ENCODE measurements at places on chromosomes 13 and 19.

DNA sequence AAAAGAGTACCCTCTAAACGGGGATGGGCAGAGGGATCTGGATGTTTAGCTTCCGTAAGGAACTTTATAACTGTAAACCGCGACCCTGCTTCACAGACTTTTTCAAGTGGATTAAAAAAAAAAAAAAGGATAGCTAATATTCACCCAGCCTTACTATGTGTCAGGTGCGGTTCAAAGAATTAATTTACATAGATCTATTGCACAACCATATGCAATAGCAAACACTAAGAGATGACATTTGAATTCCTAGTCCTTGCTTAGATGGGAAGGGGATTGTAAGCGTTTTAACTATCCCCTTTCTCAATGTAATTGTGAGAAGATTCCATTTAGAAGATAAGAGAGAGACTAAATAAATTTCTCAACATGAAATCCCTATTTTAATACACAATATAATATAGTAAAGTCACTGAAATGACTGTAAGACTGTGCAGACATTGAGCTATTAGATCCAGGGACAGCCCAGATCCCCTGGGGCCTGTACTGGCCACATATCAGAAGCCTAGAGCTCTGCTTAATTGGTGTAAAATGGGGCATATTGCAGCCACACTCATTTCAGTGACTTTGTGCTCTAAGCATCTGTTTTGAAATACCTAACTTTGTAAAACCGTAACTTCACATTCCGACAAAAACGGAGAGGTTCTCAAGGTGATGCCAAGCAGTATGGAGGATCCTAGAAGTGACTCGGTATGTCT, 13.6 kb downstream of the LATS2 start:
- no peak for DNase-seq

- DNase-seq: no peak
Observed at GRCh38 chr19:543910-544608, at the start of gene GZMM. Gene GZMM (plus strand): TSS chr19:544053. CDS start chr19:544072, 19 bp downstream.

DNA sequence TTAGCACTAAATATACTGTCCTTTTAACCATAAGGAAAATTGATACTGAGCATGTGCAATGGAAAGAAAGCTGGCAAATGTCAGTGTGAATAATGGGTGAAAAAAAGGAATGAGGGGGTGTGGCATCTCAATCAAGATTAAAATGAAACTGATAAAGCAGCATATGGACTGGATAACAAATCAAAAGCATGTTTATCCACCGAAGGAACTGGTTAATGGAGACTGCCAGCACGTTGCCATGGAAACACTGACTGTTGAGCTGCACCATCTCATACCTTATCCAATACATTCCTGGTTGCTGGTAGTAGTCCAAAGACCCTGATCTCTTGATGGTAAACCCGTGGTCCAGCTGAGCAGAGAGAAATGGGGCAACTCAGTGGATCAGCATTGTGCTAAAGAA, 311.4 kb upstream of the MAB21L1 start:
- no peak for DNase-seq

- no peak for DNase-seq
Observed at GRCh38 chr13:43572656-43573360, 214.0 kb downstream of the ENOX1 start.

DNA sequence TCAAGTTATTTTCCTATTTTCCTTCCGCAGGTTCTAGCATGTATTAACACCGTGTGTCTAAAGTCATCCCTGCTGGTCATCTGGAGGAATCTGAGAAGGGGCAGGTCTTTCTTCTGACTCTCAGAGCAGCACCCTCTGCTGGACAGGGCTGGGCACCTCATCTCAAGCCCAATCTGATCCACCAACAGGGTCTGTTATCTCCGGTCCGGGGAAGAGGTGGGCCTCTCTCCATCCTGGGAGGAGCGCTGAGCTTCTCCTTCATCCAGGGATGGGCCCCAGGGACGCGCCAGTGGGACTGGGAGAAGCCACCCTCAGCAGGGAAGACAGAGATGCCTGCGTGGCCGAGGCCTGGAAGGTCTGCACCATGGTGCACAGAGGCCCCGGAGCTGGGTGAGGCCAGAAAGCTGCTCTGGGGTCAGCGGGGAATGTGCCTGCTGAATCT, 26.0 kb upstream of the ZNF331 start:
- peak; percentile 80 for DNase-seq

Data from T47D (cell line).